ENCODE measurements at places on chromosomes 7 and 10.
A peak's percentile ranks its signal among the peaks of the same experiment; 100 is the strongest.

DNA sequence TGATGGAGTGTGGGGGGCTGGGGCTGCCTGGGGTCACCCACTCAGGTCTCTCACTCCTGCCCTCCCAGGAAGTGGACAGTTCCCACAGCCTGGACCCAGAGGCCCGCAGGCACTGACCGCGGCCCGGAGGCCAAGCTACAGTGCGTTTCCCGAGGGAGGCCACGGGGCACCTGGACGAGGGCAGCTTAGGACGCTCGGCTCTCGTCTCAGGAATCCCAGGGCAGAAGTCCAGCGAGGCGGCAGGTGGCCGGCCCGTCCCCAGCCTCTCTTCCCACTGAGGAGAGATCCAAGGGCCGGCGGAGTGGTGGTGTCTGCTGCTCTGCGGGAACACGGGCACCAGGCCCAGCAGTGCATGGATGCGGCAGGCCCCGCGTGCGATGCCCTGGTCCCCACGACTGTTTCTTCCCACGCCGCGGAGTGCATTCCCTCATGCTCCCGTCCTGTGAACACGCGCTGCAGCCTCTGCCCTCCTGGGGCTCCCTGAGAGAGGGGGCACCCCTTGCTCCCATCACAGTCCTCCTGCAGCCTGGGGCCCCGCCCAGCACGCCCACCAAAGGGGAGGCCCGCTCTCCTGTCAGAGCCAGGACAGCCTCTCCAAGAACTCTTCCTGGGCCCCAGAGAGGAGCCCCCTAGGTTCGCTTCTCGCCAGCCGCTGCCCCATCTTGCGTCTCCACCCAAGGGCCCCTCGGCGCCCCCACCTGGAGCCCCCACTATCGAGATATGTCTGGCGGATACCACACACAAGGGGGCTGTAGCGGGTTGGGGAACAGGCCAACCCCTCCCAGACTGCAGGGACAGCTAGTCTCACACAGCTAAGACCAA, 24.3 kb upstream of the GPR146 start:
- DNase-seq = no peak

- DNase-seq = no peak
Observed at GRCh38 chr7:11196143-11196542, 222.5 kb downstream of the PHF14 start.

DNA sequence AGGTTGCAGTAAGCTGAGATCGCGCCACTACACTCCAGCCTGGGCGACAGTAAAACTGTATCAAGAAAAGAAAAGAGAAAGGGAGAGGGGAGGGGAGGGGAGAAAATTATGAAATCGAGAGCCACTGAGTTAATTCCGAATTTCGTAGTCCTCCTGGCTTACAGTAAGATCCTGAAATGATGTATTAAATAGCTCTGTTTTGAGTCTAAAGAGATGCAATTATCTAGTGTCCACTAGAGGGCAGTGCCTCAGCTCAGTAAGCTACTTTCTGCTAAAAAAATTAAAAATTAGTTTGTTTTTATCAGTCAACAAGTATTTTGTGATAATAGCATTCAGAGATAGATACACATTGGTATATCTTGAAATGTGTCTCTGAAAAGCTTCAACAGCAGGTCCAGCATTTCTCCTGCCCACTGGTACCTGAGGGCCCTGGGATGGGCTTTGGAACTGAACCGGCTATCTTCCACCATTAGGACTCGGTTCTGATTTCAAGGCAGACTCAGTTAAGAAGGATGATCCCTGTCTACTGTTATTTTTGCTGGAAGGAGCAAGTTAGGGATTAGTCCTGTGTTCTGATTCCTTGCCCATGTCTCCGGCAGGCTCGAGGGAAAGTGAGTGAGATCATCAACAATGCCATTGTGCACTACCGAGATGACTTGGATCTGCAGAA, 19.5 kb downstream of the TSPAN33 start:
- DNase-seq = peak; percentile 53

- peak; percentile 46 for DNase-seq
Observed at GRCh38 chr7:19290968-19291367, 145.7 kb upstream of the FERD3L start.

DNA sequence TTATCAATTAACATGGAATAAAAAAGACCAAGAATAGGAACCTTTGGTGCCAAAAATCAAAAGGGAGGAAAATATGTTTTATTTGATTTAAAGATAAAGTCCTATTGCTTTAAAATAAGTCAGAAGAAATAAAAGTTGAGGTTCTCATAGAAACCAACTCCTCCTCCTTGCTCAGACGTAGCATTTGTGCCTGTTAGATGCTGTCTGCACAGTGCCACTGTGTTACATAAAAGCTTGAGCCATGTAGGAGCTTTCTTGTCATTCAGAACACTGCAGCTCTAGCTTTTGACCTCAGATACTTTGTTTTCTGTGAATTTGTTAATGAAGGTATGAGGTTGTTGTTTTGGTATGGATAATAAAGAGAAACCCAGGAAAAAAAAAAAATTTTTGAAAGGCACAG, 50.3 kb downstream of the LRRC4 start:
- DNase-seq = no peak

DNA sequence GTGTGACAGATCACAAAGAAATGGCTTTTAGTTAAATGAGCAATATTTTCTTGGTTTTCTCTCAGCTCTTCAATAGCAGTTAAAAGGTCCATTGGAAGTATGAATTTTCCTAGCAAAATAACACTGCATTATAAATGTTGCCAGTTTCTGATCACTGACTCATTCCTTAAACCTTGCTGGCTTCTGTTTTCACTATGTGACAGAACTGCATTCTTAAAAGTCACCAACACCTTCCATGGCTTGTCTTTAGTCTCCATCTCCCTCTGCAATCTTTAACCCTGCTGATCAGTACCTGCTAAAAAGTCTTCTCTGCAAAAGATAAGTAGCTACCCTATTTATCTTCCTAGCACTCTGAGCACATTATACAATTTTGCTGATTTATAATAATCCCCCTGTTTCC, 405.0 kb upstream of the LRRN3 start:
- DNase-seq = no peak

GRCh38 chr10:14372606-14373005, 41.9 kb upstream of the FRMD4A start:
- DNase-seq = no peak

GRCh38 chr7:24668927-24669635, 88.2 kb downstream of the GSDME start:
- peak; percentile 23 for DNase-seq

DNA sequence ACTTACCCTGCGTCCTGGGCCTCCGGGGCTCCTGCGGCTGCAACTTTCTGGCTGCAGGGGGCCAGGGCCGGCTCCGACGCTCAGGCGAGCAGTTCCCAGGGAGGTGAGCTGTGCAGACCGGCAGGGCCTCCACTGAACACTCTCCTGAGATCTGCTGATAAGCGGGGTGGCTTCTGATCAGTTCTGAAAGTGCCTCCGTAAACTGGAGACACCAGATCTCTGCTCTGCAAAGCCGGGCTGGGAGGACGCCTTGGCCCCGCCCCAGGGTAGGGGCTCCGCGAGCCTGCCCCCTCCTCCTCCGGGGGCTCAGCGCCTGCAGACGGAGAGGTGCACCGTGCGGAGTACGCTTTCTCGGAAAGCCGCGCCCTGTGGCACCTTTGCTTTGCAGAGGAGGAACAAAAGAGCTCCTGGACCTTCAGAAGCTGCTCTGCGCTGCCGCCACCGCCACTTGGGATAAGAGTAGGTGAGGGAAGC, 141.3 kb upstream of the VKORC1L1 start:
- peak; percentile 28 for DNase-seq

- DNase-seq = no peak
Observed at GRCh38 chr10:132107186-132107948, 41.6 kb downstream of the JAKMIP3 start.

GRCh38 chr10:49319206-49319605, 20.2 kb downstream of the C10orf71 start:
- no peak for DNase-seq

- no peak for DNase-seq
Observed at GRCh38 chr10:100776671-100777070, 31.3 kb downstream of the PAX2 start.
